NCI-H2029 treated with DMSO at 0.1 percent for 48 hours (cell line): ENCODE measurements at places on chromosomes 11 and 22.

GRCh38 chr11:23123753-23124152 is 263.5 kb upstream of the CCDC179 start:
- no peak for DNase-seq

DNA sequence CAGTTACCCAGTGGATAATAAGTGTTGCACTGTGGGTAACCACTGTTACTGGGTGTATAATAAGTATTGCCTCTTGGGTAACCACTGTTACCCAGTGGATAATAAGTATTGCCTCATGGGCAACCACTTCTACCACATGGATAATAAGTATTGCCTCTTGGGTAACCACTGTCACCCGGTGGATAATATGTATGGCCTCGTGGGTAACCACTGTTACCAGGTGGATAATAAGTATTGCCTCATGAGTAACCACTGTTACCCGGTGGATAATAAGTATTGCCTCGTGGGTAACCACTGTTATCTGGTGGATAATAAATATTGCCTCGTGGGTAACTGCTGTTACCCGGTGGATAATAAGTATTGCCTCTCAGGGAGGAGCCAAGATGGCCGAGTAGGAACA is 29.7 kb upstream of the NXPE4 start:
- no peak for DNase-seq

DNA sequence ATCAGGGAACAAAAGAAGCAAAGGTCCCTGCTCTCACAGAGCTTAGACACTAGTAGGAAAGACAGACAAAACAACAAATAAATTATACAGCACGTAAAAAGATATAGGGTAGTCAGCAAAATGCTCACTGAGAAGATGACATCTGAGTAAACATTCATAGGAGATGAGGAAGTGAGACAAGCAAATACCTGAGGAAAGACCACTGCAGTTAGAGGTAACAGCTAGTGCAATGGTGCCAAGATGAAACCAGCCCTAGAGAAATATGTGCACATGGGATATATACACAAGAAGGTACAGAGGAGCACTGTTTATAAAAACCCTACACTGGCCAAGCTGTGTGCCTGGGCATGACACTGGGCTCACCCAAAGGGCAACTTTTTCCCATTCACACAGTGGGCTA is 9.8 kb downstream of the CYP2R1 start:
- DNase-seq, result no peak

DNA sequence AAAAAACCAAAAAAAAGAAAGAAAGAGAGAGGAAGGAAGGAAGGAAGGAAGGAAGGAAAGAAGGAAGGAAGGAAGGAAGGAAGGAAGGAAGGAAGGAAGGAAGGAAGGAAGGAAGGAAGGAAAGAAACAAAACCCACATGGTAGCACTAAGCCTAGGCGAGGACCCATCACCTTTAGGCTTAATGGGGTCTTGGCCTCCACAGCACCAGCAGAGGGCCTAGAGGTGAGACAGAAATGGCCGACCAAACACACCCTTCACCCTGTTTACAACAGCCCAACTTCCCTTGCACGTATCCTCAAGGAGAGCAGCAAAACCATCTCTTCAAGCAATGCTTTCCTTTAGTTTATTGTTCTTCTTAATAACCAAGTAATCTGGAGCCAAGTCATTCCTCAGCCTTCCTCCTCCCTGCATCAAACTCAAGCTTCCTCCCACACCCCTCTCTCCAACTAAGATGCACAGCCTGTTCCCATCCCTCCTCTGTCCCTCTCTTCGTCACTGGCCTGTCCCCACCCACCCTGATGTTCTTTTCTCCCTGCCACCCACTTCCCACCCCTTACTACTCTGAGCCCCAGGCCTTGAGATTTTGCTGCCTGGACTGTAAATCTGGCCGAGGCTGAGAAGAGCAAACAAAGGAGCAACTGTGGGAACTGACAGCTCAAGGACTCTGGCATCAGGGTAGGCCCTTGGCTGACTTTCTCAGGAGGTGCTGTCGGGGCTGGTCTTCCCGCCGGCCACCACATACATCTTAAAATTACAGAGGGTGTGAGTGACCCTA is 26.0 kb downstream of the POU2AF1 start:
- DNase-seq, result no peak

DNA sequence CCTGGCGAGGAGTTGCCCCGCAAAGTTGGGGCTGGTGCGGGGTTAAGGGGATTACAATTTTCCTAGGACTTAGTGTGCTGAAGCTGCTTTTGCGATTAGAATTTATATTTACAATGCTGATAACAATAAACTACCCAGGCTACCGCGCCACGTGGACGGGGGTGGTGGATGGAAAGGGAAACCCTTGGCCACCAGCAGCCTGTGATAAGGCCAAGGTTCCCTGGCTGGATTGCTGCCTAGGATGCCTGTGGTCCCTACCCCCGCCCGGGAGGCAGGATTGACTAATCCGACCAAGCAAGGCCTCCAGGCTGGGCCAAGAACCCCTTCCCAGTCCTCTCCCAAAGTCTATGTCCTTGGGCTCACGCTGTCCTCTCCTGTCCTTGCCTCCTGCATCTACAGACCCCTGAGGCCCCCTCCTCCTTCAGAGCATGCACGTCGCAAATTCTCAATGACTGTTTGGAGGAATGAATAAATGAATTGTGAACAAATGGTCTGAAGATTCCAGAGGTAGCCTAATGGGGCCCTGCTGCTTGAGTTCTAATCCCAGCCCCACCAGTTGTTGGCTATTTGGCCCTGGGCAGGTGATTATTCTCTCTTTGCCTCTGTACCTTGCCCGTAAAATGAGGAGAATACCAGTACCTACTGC is 7.6 kb upstream of the CHKA start:
- DNase-seq, result no peak

- no peak for DNase-seq
Observed at GRCh38 chr22:30014244-30014643, 66.0 kb upstream of the HORMAD2 start.

- DNase-seq, result no peak
Observed at GRCh38 chr22:30749272-30749671, 54.6 kb downstream of the OSBP2 start.
